Kasumi-1 (cell line): ENCODE measurements at places on chromosomes 5 and 9.

- peak; percentile 14 for DNase-seq
Measured at GRCh38 chr5:150175536-150175935, 9.0 kb downstream of the CDX1 start.

DNA sequence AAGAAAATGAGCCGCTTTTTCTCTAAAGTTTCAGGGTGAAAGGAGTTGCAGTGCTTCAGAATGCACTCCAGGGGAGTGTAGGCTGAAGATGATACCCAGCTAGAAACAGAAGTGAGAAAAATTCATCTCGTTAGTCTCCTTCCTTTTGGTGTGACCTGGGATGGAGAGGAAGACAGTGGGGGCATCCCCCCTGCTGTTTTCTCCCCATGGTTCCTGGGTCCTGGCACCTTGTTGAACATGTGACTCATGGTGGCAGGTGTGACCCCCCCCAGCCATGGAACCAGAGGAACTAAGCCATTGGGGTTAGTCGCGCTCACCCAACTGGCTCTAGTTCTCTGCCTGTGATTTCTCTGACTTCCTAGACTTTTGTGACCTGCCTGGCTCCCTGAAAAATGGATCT lies 424.6 kb downstream of the CSNK1G3 start:
- DNase-seq, result no peak

GRCh38 chr5:9543311-9543920 lies 2.5 kb downstream of the SEMA5A start:
- DNase-seq, result no peak

GRCh38 chr5:66329078-66329477 lies 185.0 kb downstream of the SREK1 start:
- DNase-seq, result no peak

GRCh38 chr9:82353631-82354278 lies 365.2 kb downstream of the SPATA31D1 start:
- DNase-seq, result no peak

- no peak for DNase-seq
Measured at GRCh38 chr9:87342743-87343142, 154.9 kb upstream of the DAPK1 start.

GRCh38 chr5:88214655-88215054 lies 54.0 kb downstream of the TMEM161B start:
- DNase-seq, result no peak

DNA sequence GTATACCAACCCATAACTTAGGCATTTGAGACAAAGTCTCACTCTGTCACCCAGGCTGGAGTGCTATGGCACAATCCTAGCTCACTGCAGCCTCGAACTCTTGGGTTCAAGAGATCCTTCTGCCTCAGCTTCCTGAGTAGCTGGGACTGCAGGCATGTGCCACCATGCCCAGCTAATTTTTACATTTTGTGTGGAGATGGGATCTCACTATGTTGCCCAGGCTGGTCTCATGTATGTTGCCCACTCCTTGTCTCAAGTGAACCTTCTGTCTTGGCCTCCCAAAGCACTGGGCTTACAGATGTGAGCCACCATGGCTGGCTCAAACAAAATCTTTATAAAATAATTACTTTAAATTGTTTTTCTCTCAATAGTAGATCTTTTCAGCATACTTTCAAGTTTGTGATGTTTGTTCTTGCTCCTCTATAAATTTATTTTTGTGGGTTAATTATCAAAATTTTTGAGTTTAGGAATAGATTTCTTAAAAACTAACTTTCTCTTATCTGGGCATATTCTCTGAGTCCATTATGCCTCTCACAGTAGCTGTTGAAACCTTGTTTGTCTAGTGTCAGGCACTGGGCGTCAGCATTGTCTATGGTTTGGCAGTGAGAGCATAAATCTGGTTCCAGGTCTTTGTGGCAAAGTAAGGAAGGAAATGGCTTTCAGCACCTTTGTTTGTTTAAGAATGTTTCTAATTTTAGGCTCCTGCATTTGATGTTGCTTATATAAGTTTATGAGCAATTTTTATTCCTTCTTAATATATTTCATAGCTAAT lies 38.7 kb downstream of the NLN start:
- no peak for DNase-seq

DNA sequence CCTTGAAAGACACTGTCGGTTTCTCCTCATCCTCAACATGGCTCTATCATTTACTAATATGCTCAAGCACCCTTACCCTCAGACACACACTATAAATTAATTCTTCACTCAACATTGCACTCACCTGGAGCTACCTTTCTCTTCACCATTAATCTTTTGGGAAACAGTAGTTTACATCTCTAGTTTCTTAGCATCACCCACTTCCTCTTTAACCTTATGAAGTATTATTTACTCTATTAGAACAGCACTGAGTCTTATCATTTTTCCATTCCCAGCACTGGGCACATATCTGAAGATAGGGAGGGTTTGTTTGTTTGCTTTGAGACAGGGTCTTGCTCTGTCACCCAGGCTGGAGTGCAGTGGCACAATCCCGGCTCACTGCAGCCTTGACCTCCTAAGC lies 213.5 kb downstream of the SMARCA2 start:
- no peak for DNase-seq

DNA sequence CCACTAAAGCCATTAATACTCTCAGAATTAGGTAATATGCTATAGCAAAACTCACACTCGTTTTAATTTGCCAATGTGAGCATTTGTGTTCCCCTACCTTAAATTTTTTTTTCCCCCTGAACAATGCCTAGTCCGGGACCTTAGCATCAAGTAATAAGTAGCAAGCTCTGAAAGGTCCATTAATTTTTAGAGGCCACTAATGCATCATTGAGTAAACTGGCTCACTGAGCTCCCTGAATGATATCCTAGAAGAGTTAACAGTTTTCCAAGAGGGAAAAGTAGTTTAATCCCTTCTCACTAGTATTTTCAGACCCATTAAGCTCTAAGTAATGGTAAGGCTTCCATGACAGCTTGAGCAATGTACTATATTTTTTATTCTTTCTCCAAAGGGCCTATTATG lies 242.2 kb downstream of the MAT2B start:
- no peak for DNase-seq

GRCh38 chr5:54544044-54544443 lies 26.5 kb downstream of the SNX18 start:
- no peak for DNase-seq

DNA sequence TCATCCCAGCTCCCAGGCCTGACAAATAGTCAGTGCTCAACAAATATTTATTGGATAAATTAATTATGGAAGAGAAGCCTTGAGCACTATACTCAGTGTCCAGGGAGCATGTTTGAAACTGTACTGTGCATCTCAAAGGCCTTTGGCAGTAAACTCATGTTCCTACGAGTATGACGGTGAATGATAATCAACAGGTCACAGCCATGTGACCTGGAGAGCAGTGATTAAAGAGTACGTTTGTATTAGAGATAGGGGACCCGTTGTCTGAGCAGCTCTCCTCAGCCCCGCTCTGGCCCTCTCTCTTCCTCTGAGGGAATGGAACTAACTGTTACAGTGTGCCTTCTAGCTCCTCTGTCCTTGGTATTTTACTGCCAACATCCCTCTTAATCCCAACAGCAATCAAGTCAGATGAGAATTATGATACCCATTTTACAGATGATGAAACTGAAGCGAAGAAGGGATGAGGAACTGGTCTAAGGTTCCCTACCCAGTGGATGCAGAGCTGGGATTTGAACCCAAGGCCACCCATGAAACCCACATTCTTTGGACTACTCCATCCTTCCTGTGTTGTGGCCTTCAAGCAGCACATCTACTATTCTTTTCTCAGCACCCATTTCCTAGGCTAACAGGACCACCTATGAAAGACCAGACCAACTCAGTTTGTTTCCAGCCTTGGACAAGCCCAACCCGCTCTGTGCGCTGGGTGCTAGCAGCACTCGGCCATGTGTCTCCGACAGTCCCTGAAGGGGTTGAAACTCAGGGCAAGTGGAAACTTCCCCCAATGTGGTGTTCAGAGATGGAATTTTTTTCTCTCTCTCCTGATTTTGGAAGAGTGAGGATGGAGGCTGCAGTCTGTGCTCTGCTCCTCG lies 34.9 kb downstream of the SPRY4 start:
- DNase-seq, result no peak
